AG04450 (cell line): ENCODE measurements at places on chromosomes 3 and 15.

GRCh38 chr3:171981271-171981605 is 58.1 kb upstream of the FNDC3B start:
- DNase-seq = no peak

DNA sequence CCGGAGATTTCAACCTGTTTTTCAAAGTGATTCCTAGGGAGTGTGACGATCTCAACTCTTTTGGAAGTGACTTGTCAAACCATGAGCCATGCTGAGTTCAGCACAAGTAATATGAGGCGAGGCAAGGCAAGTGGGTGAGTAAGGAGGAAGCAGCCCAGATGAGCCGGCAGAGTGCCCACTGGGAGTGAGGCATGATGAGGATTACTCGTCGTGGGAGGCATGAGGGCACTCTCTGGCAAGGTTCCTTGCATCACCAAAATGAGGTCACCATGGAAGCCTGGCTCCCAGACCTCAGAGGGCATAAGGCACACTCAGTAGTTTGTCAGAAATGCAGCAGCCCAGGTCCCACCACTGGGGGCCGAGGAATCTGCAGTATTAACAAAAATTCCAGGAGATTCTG is 636.1 kb downstream of the MAGI1 start:
- peak; percentile 63 for DNase-seq

DNA sequence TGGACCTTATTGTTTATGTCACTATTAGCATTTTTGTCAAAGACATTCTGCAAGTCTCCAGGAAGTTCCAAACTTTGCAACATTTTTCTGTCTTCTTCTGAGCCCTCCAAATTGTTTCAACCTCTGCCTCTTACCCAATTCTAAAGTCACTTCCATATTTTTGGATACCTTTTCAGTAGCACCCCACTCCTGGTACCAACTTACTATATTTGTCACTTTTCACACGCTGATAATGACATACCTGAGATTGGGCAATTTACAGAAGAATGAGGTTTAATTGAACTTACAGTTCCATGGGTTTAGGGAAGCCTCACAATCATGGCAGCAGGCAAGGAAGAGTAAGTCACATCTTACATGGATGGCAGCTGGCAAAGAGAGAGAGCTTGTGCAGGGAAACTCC is 1206.5 kb upstream of the EPHA6 start:
- DNase-seq = no peak

DNA sequence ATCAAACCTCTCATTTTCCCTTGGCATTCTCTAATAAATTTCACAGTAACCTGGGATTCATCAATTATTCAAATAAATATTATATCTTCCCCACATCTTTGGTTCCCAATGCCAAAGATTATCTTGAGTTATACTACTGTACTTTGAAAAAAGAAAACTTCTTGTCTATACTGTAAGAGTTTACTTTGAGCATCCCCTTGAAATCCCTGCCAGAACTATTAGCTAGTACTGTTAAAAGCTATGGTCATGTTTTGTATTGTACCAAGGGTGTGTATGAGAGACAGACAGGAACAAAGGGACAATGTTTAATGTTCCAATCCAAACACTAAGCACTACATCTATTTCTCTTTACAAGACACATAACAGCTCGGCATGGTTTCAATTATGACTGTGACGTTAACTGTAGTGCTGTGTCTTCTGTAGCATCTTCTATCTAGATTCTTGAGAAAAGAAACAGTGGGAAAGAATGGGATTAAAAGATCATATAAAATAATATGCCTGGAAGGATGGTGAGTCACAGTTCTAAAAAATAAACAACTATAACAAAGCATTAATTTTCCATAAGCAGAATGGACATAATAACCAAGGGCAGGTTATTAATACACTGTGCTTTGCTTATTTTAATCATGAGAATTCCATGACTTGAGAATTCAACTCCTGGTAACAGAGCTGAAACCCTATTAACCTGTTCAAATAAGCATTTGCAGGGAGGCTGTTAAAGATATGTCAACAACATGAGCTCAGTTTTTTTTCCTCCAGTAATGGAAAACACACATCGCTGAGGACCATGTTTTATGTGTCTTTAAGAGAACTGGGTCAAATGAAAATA is 71.1 kb downstream of the ALDH1A2 start:
- DNase-seq = no peak

DNA sequence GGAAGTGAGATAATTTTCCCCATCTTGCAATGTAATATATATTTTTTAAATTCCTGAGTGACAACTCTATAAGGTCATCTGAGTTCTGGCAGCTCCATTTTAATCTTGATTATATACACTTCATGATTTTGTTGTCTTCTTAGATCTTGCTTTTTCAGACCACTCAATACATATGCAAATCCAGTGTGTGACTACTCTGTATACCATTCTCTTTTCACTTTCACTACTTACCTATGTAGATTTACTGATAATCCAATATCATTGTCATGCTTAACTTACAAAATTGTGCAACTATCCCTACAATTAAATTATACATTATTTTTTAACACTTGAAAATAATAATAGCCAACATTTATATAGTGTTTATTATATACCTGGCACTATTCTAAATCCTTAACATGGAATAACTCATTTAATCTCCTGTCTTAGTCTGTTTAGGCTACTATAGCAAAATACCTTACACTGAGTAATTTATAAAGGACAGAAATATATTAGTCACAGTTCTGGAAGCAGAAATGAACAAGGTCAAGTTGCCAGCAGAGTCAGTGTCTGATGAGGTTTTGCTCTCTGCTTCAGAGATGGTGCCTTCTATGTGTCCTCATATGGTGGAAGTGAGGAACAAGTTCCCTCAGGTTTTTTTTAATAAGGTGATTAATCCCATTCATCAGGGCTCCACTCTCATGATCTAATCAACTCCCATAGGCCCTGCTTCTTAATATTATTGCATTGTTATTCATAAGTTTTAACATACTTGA is 338.5 kb downstream of the TUSC7 start:
- DNase-seq = no peak

DNA sequence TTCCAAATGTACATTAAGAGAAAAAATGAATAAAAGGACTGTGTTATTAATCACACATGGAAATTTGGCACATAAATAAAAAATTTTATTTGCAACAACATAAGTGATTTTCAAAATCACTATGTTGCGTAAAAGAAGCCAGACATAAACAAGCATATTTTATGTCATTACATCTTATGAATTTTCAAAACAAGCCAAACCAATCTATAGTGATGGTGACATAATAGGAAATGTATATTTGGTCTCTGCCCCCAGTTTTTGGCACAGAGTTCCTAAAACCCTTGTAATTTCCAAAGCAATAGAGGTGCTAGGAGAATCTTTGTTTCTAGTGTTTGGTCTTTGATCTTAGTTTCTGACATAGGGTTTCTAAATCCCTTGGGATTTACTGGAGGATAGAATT is 543.3 kb downstream of the ZBBX start:
- no peak for DNase-seq

GRCh38 chr3:104396974-104397669 is 969.6 kb upstream of the ALCAM start:
- no peak for DNase-seq

DNA sequence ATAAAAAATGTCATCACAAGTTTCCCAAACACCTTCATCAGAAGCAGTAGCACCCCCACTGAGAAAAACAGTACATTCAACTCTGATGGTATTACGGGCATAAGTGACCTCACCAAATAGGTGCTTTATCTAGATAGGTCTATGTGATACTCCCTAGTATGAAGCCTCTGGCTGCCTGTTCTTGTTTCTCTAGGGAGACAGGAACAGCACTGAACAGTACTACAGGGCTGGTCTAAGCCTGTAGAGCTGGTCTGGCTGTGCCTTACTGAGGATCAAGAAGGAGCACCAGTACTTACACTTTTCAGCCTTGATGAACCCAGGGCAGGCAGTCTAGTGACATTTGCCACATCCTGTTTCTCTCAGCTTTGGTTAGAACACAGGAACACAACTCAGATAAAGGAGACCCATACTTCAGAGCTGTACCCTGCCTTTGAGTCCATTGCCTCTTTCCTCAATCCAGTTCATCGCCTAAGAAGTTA is 35.9 kb downstream of the OXNAD1 start:
- no peak for DNase-seq

GRCh38 chr3:134927599-134927998 is 132.5 kb downstream of the EPHB1 start:
- no peak for DNase-seq

DNA sequence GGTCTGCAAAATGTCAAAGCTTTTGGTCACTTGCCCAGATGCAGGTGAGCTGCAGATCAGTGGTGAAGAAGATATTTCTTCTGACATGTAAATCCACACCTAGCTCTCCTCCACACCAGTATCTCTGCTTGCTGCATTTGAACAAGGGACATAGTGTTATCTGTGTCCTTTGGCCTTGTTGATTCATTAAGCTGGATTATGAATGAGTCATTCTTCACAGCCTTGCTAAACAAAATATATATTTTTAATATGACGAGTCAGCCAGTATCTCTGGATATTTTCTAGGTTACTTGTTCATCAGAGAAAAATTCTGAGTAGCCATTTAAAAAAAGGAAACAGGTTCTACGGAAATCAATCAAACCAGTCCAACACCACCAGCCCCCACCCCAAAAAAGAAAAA is 190.6 kb upstream of the ADAMTS9 start:
- no peak for DNase-seq

DNA sequence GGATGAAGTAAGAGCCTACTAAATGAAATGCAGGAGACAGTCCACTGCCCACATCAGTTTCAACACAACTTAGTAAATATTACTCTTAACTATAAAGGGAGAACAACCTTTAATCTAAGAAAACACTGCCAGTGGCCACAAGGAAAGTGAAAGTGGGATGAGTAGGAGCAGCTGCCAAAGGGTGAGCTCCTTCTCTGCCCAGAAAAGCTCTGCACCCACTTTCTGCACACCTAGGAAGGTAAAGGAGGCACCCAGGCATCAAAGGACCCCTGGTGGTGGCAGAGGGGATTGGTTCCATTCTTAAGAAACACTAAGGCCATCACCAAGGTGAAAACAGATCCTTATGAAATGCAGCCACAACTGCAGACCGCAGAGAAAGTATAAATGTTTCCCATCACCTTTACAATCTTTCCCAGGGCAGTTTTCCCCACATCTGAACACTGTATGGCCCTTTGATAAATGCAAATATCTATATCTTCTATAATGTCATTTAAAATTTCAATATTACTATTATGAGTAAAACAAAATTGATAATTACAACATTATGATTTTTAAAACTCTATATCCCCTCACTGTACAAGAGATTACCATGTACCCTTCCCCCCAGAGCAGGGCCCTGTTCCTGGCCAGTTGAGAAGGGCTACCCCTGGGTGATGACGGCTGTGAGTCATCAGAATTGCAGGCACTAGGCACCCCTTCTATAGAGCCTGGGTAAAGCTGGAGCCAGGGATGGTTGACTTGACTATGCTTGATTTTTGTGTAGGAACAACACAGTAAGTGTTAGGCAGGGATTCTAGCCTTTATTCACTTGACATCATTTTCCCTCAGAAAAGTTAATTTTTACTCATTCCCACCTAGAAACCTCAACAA is 92.0 kb downstream of the SNRK start:
- no peak for DNase-seq

DNA sequence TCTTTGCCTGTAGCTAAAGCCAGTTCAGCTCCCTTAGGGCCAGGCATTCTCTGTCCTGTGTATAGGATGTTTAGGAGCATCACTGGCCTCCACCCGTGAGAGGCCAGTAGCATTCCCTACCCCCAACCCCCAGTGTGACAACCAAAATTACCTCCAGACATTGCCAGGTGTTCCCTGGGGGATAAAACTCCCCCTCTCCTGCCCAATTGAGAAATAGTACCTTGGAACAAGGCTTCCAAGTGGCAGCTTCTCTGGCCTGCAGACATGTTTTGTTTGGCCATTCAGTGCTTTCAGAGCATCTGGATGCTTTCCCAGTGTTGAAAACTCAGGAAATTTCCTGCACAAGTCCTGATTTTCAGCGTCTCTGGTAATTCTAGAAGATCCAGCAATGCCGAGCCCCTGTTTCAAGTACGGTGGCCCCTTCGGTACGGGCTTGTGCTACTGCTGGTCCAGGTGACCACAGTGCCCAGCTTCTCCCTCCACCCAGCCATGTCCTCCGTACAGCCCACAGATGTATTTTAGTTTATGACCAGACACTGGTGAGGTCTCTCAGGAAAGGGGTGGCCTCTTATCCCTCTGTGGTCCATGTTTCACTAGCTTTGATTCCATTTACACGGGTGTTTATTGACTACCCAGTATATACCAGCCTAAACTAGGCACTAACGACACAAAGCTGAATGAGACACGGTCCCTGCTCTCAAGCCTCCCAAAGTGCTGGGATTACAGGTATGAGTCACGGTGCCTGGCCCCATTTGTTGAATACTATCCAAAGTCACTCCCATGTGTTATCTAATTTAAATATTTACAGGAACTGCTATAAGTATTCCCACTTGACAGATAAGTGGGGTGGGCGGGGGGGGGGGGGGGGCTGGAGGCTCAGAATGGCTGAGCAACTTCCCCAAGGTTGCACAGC is 125.4 kb upstream of the RAD18 start:
- DNase-seq = no peak

- DNase-seq = no peak
These were observed 139.2 kb upstream of the MEF2A start for GRCh38 chr15:99426431-99427105.

DNA sequence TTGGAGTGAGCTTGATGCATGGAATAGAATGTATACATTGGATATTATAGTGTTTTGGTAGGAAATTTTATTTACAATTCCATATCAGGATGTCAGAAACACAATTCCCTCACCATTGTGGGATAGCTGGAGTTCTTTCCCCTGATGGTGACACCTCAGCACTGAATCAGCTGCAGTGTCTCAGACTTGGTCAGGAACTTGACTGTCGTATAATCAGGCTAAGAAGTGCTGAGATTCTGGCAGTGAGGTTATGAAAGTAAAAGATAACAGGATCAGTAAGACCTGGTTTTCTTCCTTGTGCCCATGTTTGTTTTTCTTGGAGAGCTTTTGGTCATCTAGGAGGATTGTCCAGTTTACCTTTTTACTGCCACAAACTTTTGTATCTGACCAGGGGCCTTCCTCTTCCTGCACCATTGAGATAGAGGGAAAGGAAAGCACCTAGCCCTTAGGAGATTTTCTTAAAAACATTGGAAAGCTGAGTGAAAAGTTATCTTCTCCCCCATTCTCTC is 27.3 kb upstream of the ST3GAL6 start:
- no peak for DNase-seq

- no peak for DNase-seq
These were observed 110.1 kb downstream of the MOBP start for GRCh38 chr3:39577541-39577940.

GRCh38 chr3:12869035-12869621 is 27.8 kb upstream of the RPL32 start:
- no peak for DNase-seq

- peak; percentile 79 for DNase-seq
These were observed 45.0 kb downstream of the TNK2 start for GRCh38 chr3:195863121-195864061.

DNA sequence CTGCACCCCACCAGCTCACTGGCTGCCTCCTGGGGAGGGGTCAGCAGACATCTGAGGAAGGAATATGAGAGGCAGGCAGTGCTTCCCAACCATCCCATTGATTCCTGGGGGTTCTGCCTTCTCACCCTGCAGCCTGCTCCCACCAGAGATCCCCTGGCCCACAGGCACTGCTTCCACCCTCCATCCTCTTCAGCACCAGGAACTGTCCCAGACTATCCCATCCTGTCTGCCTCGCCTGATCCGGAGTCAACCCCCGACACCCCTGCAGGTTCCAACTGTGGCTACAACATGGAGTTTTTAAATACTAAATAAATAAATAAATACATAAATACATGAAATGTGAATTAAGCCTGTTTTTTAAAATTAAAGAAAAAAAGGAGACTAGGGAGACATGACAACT is 43.6 kb downstream of the CACNA2D2 start:
- DNase-seq = no peak
